ENCODE measurements at places on chromosomes 7 and 10. TPM values are rescaled to one million over a fixed set of nuclear protein-coding genes. Genes with fewer than 3 reads are reported as not detected.

Gene TSPAN12
- 27.5 TPM for total RNA-seq

Gene RAMP3
- not detected for total RNA-seq

Gene EBLN1
- total RNA-seq: not detected

Gene FGFR2
- total RNA-seq: 0.52 TPM

Gene ADAM12
- total RNA-seq: 8.1 TPM

Gene DPYSL4
- 12.3 TPM for total RNA-seq

Gene CPA4
- total RNA-seq: 3.1 TPM

Gene ATRNL1
- total RNA-seq: 0.56 TPM

Gene CYP3A5
- total RNA-seq: 0.24 TPM

Gene LDB1
- total RNA-seq: 23.3 TPM

Gene ANKRD61
- 0.39 TPM for total RNA-seq

Gene FAM241B
- not detected for total RNA-seq

Gene PRSS2
- 2.9 TPM for total RNA-seq

Gene PNLIP
- total RNA-seq: not detected

Gene PTPRN2
- 0.78 TPM for total RNA-seq

Gene EXOC4
- total RNA-seq: 39.3 TPM

Gene COX15
- total RNA-seq: 25.1 TPM

Gene SPAM1
- total RNA-seq: not detected

Gene PAPOLB
- total RNA-seq: not detected

Gene ZNF25
- total RNA-seq: 9.3 TPM

Gene IFIT1B
- total RNA-seq: under 0.01 TPM

Gene SEMA4G
- 6.1 TPM for total RNA-seq

Gene PBLD
- 2.2 TPM for total RNA-seq

Gene PDK4
- total RNA-seq: 1.2 TPM

Gene SMARCD3
- total RNA-seq: 51.5 TPM

Gene SFTPA1
- total RNA-seq: not detected

Gene ZNF503
- 112 TPM for total RNA-seq

Gene KIAA1549
- 1.9 TPM for total RNA-seq

Gene AOAH
- total RNA-seq: not detected

Gene TNS3
- total RNA-seq: 17.2 TPM

Gene SLC29A3
- total RNA-seq: 3.9 TPM

Gene DLX5
- 0.13 TPM for total RNA-seq

Gene AKR1B1
- total RNA-seq: 80.1 TPM

Gene PRLHR
- total RNA-seq: not detected

Gene STAM
- 17.6 TPM for total RNA-seq

Gene CPXM2
- 1.8 TPM for total RNA-seq

Gene FANK1
- total RNA-seq: 3.0 TPM

Gene PRTFDC1
- total RNA-seq: 18.6 TPM

Gene SH2D4B
- total RNA-seq: not detected

Gene TBX20
- total RNA-seq: 1.2 TPM

Gene GRM8
- not detected for total RNA-seq

Gene ADRB1
- total RNA-seq: not detected

Gene ZNF862
- total RNA-seq: 24.7 TPM

Gene PIK3AP1
- 0.78 TPM for total RNA-seq

Gene SPDYE2B
- total RNA-seq: not detected

Gene CEP55
- 8.3 TPM for total RNA-seq

Gene TRIM24
- total RNA-seq: 6.1 TPM
